ENCODE measurements at places on chromosomes 12 and 14. TPM values are rescaled to one million over a fixed set of nuclear protein-coding genes. Genes with fewer than 3 reads are reported as not detected.
A peak's percentile ranks its signal among the peaks of the same experiment; 100 is the strongest.

- peak; percentile 19 for DNase-seq
- H3K27me3 ChIP-seq: no peaks in the 10 kb centered on the region
- peak overlapping the region; percentile 56 for H3K27ac ChIP-seq
- no peaks in the 10 kb centered on the region for H3K36me3 ChIP-seq
- no peak overlapping the region for H3K4me3 ChIP-seq
Measured at GRCh38 chr14:65231286-65231980, 129.1 kb upstream of the MAX start.

GRCh38 chr14:80275208-80275850 is 64.0 kb upstream of the DIO2 start:
- H3K36me3 ChIP-seq: no peaks in the 10 kb centered on the region
- no peak for DNase-seq
- H3K4me3 ChIP-seq: no peak overlapping the region
- H3K4me1 ChIP-seq: no peaks in the 10 kb centered on the region
- H3K27ac ChIP-seq: no peak overlapping the region

GRCh38 chr12:84624601-84625000 is 288.0 kb downstream of the SLC6A15 start:
- H3K27ac ChIP-seq: no peak overlapping the region
- H3K4me1 ChIP-seq: no peaks in the 10 kb centered on the region
- no peaks in the 10 kb centered on the region for H3K27me3 ChIP-seq
- no peak for DNase-seq
- no peaks in the 10 kb centered on the region for H3K36me3 ChIP-seq

- H3K27ac ChIP-seq: no peak overlapping the region
- H3K36me3 ChIP-seq: no peaks in the 10 kb centered on the region
- no peak for DNase-seq
Measured at GRCh38 chr14:49538852-49539251, 47.3 kb downstream of the RPS29 start.

DNA sequence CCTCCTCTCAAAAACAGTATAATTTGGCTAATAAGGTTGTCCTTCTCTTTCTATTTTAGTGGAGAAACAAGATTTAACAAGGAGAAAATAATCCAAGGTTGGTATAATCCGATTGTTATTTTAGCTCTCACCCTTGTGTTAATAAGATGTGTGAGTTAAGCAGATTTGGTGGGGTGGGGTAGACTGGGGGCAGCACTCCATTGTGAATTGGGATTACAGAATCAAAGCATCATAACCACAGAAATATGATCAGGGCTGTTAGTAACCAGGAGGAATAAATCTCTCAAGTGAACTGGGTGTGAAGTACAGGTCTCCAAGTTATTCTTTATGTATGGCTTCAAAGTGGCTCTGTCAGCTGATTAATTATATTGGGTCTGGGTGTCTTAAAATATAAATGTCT is 10.2 kb downstream of the TIGAR start:
- no peaks in the 10 kb centered on the region for H3K4me1 ChIP-seq
- no peak overlapping the region for H3K27ac ChIP-seq
- no peaks in the 10 kb centered on the region for H3K27me3 ChIP-seq
- no peak overlapping the region for H3K4me3 ChIP-seq

- no peak for DNase-seq
- peaks cover 19% of the 10 kb centered on the region for H3K4me1 ChIP-seq
- no peaks in the 10 kb centered on the region for H3K27me3 ChIP-seq
- H3K27ac ChIP-seq: no peak overlapping the region
- H3K4me3 ChIP-seq: no peak overlapping the region
Measured at GRCh38 chr14:54718046-54718445, 151.1 kb downstream of the SAMD4A start.

DNA sequence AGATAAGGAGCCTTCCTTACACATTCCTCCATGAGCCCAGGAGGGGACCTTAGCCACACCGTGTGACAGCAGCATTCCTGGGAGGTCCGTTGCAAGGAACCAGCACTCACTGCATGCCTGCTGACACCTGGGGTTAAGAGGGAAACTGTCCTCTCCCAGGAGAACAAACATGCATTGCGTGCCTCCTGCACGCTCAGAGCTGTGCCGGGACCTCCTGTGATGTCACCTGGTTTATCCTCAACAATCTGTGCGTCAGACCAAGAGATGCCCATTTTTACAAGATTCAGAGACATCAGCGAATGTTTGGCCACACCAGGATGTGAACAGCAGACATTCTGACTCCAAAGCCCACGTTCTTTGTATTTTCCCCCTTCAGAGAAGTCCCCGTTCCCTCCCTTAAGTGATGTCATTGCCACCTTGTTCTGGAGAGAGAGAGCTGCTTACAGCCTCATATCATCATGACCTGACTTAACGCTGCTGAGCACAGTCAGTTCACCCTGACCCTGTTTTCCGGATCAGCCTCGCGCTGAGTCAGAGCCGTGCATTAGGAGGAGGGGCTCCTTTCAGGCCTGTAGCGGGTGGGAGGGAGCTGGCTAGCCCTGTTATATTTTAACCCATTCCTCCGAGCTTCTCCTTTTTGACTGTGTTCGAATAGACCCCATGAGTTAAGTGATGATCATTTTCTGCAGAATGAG is 36.2 kb downstream of the TMEM120B start:
- H3K4me1 ChIP-seq: peaks cover 8% of the 10 kb centered on the region
- no peak overlapping the region for H3K4me3 ChIP-seq
- DNase-seq: peak; percentile 79
- H3K36me3 ChIP-seq: peaks cover 6% of the 10 kb centered on the region

GRCh38 chr14:52259434-52259833 is 8.1 kb upstream of the PTGDR start:
- H3K27me3 ChIP-seq: peaks cover 4% of the 10 kb centered on the region
- H3K4me1 ChIP-seq: no peaks in the 10 kb centered on the region
- H3K4me3 ChIP-seq: no peak overlapping the region
- no peak overlapping the region for H3K27ac ChIP-seq
- DNase-seq: no peak

The ACOT6 gene
- total RNA-seq: not detected

The PDE3A gene
- 5.2 TPM for total RNA-seq

DNA sequence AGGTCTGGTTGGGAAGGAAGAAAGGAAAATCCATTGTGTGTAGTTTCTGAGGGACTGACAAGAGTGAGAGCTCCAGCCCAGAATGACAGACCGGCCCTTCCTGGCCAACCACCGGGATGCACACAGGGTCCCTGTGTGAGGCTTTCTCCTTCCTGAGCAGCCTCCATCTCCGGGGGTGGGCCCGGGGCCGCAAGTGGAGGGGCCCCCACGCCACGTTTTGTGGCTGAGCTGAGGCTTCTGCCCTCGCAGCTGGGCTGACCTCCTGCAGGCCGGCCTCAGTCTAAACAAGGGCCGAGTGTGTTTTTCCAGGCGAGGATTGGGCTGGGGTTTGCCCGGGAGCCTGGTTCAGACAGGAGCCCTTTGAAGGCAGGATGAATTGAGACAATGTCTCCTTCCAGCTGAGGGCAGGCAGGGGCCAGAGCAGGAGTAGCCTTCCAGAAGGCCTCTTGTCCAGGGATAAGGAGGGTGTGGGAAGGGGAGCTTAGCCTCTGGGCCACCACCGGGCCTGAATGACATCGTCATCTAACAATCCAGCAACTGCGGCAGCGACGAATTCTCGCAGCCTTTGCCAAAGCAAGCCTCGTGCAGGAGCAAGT is 96.5 kb upstream of the NCOR2 start:
- H3K27me3 ChIP-seq: no peaks in the 10 kb centered on the region
- no peak for DNase-seq
- peaks cover 7% of the 10 kb centered on the region for H3K4me1 ChIP-seq
- no peak overlapping the region for H3K27ac ChIP-seq
- H3K36me3 ChIP-seq: no peaks in the 10 kb centered on the region

GRCh38 chr14:22122227-22122818 is 448.7 kb upstream of the OR4E1 start:
- no peaks in the 10 kb centered on the region for H3K4me1 ChIP-seq
- DNase-seq: no peak
- no peak overlapping the region for H3K4me3 ChIP-seq

DNA sequence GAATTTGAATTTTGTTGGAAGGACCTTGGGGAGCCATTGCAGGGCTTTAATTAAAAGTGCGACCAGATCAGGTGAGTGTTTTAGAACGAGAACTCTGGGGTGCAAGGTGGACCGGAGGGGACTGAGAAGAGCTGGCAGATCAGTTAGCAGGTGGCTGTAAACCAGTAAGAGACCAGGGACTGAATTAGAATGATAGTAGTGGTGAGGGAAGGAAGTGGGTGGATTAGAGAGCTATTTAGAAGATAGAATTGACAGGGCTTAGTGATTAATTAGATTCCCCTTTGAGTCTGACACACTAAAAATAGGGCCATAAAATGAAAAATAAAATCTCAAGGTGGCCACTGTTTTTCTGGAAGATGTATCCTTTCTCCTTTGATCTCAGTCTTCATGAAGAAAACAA is 44.8 kb downstream of the PLXNC1 start:
- H3K36me3 ChIP-seq: peaks cover 1% of the 10 kb centered on the region
- H3K27me3 ChIP-seq: no peaks in the 10 kb centered on the region
- H3K27ac ChIP-seq: no peak overlapping the region
- no peak overlapping the region for H3K4me3 ChIP-seq
- DNase-seq: no peak

DNA sequence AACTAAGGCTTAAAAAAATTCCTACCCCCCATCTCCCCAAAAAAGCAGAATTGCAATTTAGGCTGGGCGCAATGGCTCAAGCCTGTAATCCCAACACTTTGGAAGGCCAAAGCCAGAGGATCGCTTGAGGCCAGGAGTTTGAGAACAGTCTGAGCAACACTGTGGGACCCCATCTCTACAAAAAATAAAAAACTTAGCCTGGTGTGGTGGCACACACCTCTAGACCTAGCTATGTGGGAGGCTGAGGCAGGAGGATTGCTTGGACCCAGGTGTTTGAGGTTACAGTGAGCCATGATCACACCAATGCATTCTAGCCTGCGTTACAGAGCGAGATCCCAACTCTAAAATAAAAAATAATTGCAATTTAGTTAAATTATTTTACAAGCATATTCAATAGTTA is 54.1 kb downstream of the CPM start:
- DNase-seq: no peak
- H3K4me3 ChIP-seq: no peak overlapping the region
- H3K27ac ChIP-seq: no peak overlapping the region
- no peaks in the 10 kb centered on the region for H3K36me3 ChIP-seq

DNA sequence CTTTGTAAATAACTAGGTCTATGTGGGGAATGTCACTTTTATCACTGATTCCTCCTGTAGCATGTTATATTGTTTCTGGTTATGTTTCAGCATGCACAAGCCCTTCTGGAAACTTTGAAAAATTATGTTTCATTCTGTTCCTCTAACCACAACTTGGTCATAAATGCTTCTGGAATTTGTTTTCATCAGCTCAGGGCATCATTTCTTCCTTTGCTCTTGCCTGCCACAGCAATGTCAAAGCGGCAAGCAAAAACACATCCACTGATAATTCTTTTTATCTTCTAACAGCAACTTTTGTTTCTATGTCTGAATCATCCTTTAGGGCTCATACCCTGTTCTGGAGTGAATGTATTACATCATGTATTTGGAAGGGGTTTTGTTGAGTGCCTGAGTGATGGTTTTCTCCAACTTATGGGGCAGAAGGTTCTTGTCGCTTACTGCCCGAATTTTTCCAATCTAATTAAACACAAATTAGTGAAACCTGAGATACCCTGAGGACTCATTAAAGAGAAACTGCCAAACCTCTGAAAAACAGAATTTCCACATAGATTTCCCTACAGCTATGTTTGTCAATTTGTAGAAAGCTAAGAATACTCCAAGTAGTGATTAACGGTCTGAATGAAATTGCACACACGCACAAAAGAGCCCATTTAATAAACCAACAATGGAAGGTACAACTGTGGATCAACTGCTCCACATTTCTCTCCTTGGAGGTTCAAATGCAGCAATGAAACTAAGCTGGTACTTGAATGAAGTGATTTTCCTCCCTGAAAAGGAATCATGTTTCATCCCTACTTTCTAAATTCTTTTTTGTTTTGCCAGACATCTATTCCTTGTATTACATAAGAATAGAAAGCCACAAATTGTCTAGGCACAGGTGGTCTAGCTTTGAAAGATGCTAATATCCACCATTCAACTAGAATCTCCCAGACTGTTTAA is 173.5 kb upstream of the KRR1 start:
- no peak overlapping the region for H3K4me3 ChIP-seq
- H3K4me1 ChIP-seq: no peaks in the 10 kb centered on the region
- H3K27ac ChIP-seq: no peak overlapping the region
- no peaks in the 10 kb centered on the region for H3K27me3 ChIP-seq

GRCh38 chr12:55515696-55516095 is 23.5 kb downstream of the OR6C68 start:
- no peak for DNase-seq
- no peaks in the 10 kb centered on the region for H3K4me1 ChIP-seq
- no peaks in the 10 kb centered on the region for H3K27me3 ChIP-seq
- no peak overlapping the region for H3K27ac ChIP-seq
- no peak overlapping the region for H3K4me3 ChIP-seq
- no peaks in the 10 kb centered on the region for H3K36me3 ChIP-seq

GRCh38 chr14:101133068-101133467 is 229.5 kb upstream of the RTL1 start:
- no peaks in the 10 kb centered on the region for H3K27me3 ChIP-seq
- no peaks in the 10 kb centered on the region for H3K36me3 ChIP-seq
- DNase-seq: no peak
- no peak overlapping the region for H3K27ac ChIP-seq
- H3K4me3 ChIP-seq: no peak overlapping the region
- H3K4me1 ChIP-seq: no peaks in the 10 kb centered on the region

DNA sequence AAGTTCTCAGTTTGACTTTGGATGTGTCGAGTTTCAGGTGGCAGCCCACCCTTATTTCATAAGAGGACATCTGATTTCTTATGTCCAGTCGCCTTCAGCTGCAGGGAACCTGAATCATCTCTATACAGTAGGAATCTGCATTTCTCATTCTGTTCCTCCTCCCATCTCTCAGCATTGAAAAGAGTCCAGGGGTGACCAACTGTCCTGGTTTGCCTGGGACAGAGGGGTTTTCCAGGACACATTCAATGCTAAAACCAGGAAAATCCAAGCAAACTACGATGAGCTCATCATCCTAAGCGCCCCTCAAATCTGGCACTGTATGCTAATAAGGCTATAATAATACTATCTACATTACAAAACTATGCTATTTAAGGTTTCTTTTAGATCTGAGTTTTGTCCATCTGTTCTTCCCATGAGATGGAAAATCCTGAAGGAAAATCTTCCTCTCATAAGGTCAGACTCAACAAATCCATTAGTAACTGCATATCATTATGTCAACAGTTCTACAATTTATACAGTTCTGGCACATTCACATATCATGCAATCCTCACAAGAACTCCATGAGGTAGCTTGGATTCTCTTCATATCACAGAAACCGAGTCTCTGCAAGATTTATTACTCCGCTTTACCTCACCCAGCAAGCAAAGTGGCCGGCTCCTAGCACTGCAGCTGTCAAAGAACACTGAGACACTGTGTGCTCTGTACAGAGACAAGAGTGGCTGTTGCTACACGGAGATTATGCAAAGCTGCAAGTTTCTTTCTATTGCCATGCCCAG is 15.6 kb upstream of the CALM1 start:
- no peaks in the 10 kb centered on the region for H3K36me3 ChIP-seq
- H3K27ac ChIP-seq: peak overlapping the region; percentile 96
- H3K27me3 ChIP-seq: no peaks in the 10 kb centered on the region
- H3K4me3 ChIP-seq: no peak overlapping the region
- H3K4me1 ChIP-seq: peaks cover 4% of the 10 kb centered on the region

GRCh38 chr12:47984331-47984801 is 19.9 kb downstream of the COL2A1 start:
- no peak for DNase-seq
- no peak overlapping the region for H3K27ac ChIP-seq
- H3K36me3 ChIP-seq: no peaks in the 10 kb centered on the region
- no peaks in the 10 kb centered on the region for H3K27me3 ChIP-seq

The BCL11B gene
- 2.3 TPM for total RNA-seq

GRCh38 chr14:63543826-63544406 is 739 bp upstream of the PPP2R5E start:
- peak; percentile 31 for DNase-seq
- peak overlapping the region; percentile 94 for H3K4me3 ChIP-seq
- H3K27me3 ChIP-seq: no peaks in the 10 kb centered on the region
- H3K4me1 ChIP-seq: no peaks in the 10 kb centered on the region
- peak overlapping the region; percentile 97 for H3K27ac ChIP-seq
- peaks cover 2% of the 10 kb centered on the region for H3K36me3 ChIP-seq

Measured in lung (tissue), 17 donors.